Aorta (tissue), 5 donors: ENCODE measurements at places on chromosomes 2 and 18. TPM values are rescaled to one million over a fixed set of nuclear protein-coding genes. Genes with fewer than 3 reads are reported as not detected.

DNA sequence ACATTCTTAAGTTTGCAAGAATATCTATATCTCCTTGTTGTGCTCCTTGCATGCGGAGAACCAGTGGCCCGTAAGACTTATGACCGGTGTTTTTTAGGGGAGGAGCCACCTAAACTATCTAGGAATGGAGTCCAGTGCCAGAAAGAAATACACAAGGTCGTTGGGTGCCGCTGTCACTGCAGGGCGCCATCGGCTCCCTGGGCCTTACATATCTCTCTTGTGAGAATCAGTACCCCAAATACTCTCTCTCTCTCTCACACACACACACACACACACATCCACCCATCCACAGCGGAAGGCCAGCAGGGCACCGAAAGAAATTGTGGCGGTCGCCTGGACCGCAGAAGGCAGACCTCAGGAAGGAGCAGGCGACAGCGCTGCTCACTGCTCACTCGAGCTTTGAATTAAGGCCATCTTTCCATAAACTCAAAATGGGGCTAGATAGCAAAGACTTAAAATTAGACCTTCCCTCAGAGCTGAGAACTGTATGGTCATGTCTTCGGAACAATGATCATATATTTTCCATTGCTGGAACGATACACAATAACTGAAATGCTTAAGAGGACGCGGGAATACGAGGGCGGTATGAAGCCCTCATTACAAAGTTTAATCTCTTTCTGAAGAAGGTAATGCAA, 10.4 kb downstream of the NR4A2 start:
- DNase-seq: no peak

DNA sequence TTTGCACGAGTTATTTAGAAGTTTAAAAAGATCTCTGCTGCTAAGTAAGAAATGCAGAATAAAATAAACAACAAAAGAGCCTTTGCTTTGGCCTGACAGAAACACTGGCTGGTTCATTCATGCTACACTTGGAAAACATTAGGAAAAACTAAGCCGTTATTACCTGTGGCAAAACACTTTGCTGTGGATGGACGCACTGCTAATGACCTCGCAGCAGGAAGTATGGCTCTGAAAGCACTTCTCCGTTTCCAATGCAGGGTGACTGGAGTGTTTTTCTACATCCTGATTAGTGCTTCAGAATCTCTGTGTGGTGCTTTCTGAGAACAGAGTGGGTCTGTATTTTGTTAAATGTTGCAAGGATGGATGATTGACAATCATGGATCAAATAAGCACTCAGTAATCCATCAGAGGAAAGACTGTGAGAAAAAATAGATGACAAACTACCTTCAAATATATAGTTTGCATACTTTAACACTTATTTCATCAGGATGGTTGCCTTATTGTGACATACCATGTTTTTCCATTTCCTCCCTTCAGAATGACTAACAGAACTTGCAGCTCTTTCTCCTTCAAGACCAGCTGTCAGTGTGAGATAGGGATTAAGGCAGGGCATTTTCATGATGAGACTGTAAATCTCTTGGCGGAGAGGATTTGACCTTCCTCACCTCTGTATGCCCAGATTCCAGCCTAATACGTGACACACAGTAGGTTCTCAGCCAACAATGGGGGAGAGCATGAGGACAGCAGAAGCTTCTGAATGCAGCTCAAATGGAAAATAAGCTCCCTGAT, 38.0 kb downstream of the LINC00305 start:
- no peak for DNase-seq

The SEMA4F gene
- total RNA-seq: 7.7 TPM

- no peak for DNase-seq
These were observed 5.9 kb downstream of the SCYGR3 start for GRCh38 chr2:227608561-227609338.

- no peak for DNase-seq
These were observed 89.8 kb upstream of the TGIF1 start for GRCh38 chr18:3360211-3360610.

GRCh38 chr2:237527766-237528165, 38.6 kb upstream of the PRLH start:
- no peak for DNase-seq

The ARHGAP28 gene
- total RNA-seq: 8.6 TPM

The ARHGEF4 gene
- total RNA-seq: 6.9 TPM

GRCh38 chr2:63769915-63770314, 71.8 kb upstream of the UGP2 start:
- no peak for DNase-seq

GRCh38 chr2:99354070-99354469, 16.9 kb downstream of the EIF5B start:
- no peak for DNase-seq

The CD207 gene
- 0.78 TPM for total RNA-seq

GRCh38 chr2:19228715-19229114, 129.7 kb downstream of the OSR1 start:
- no peak for DNase-seq
